Naive thymus-derived CD4-positive, alpha-beta T cell (primary cell): ENCODE measurements at places on chromosomes 6 and 20. TPM values are rescaled to one million over a fixed set of nuclear protein-coding genes. Genes with fewer than 3 reads are reported as not detected.

BTN1A1 gene
- total RNA-seq, result not detected

DNA sequence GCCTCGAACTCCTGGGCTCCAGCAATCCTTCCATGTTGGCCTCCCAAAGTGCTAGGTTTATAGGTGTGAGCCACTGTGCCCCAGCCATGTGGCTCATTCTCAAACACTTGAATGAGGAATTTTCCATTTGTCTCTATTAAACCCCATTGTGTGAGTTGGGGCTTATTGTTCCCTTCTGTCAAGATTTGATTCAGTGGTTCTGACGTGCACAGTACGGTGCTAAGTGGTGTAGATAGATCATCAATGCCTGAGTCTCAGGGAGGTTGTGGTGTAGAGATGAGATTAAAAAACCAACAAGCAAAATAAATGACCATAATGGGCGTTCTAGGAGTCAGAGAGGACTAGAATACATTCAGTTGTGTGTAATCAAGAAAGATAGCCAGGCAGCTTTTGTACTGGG lies 335.6 kb downstream of the PRL start:
- DNase-seq, result no peak

- no peak for DNase-seq
These were observed 1681.9 kb downstream of the HACE1 start for GRCh38 chr6:103177791-103178190.

SAPCD1 gene
- 3.1 TPM for total RNA-seq

BANF2 gene
- total RNA-seq, result not detected
